GM13977 (cell line): ENCODE measurements at places on chromosomes 3 and 15.

GRCh38 chr3:118269537-118270125 lies 765.0 kb downstream of the IGSF11 start:
- no peak for DNase-seq

GRCh38 chr3:30113906-30114305 lies 492.5 kb upstream of the TGFBR2 start:
- no peak for DNase-seq

DNA sequence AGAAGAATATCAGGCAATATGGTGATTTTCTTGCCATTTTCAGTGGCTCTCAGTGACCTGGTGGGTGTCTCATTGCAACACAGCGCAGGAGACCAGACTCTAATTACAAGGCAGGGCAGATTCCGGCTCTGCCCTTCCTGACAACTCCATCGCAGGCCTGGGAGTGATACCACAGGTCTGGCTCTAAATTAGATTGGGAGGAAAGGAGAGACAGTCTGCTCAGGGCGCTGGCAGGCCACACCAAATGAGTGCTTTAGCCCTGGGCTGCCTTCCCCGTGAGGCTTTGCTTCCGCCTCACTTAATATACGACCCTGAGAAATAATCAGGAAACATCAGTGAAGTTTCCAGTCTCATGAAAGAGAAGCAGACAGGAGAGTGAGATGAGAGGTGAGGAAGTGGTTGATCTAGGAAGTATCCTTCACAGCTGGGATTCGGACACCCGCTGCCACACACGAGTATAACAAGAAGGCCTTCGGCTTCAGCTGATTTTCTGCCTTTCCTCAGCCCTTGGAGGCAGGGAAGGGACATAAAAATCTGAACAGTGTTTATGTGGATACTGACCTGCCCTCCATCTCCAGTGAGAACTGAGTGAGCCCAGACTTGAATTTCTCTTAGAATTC lies 73.7 kb upstream of the PROK2 start:
- DNase-seq: no peak

DNA sequence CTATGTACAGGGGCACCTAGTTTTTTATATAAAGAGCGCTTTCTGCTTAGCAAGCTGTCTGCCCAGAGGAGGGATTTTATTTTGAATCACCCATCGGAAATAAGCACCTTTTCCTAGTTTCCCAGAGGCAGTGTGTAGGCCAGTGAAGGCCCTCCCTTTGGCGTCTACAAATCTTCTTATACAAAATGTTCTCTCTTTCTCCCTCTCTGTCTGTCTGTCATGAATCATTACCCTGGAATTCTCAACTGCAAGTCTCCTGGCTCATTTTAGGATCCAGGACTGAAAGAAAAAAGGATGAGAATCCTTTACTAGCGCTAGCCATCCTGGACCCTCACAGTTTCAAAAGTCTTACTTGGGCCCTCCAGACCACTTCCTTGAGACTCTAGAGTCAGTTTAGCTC lies 728.1 kb downstream of the OTOL1 start:
- no peak for DNase-seq

- no peak for DNase-seq
These were observed 130.9 kb downstream of the POLQ start for GRCh38 chr3:121414924-121415323.

DNA sequence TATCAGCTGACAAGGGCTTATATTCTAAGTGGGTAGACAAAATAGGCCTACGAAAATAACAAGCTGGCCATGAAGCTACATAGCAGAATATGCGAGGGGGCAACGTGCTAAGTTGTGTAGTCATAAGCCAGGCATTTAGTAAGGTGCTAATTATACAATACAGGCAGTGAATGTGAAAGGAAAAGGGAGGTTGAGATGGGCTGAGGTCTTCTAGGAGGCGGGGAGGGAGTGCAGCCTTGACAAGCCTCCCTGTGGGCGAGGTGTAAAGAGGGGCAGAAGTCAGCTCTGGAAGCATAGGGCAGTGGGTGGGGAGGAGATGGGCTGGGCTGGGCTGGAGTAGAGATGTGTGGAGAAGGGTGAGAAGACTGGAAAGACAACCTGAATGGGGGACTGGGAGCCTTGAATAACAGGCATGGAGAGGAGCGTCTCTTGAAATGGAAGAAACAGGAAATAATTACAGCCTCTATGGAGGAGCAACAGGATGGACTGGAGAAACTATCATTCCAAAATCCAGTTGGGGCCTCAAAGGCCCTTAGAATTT lies 1.2 kb downstream of the TIGIT start:
- DNase-seq: no peak

DNA sequence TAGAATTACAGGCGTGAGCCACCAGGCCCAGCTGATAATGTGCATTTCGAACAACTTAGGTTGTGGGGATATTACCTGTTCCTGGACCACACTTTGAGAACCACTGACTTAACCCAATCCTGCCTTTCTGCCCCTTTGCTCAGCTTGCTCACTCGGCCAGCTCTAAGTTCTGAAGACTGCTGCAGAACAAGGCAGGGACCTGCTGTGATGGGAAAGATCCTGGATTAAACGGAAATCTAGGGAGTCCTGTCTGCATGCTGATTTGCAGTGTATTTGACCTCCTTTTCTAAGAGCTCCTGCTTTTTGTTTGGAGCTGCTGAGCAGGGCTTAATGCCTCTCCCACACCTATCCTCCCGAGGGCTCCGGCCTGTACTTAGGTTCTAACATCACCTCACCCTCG lies 2.9 kb downstream of the LTK start:
- no peak for DNase-seq

- DNase-seq: no peak
These were observed 112.4 kb downstream of the ABI3BP start for GRCh38 chr3:100880845-100881244.

- no peak for DNase-seq
These were observed 57.0 kb downstream of the ARHGEF26 start for GRCh38 chr3:154178172-154178571.

DNA sequence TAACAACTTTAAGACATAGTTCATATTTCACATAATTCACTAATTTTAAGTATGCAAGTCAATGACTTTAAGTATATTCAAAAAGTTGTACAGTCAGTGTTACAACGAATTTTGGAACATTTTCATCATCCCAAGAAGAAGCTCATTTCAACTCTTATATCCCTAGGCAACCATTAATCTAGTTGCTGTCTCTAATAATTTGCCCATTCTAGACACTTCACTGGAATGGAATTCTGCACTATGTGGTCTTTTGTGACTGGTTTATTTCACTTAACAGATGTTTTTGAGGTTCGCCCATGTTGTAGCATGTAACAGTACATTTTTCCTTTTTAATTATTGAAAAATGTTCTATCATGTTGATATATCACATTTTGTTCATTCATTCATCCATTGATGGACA lies 104.2 kb upstream of the SPRED1 start:
- no peak for DNase-seq

GRCh38 chr3:83946554-83946953 lies 1012.2 kb upstream of the CADM2 start:
- DNase-seq: no peak

DNA sequence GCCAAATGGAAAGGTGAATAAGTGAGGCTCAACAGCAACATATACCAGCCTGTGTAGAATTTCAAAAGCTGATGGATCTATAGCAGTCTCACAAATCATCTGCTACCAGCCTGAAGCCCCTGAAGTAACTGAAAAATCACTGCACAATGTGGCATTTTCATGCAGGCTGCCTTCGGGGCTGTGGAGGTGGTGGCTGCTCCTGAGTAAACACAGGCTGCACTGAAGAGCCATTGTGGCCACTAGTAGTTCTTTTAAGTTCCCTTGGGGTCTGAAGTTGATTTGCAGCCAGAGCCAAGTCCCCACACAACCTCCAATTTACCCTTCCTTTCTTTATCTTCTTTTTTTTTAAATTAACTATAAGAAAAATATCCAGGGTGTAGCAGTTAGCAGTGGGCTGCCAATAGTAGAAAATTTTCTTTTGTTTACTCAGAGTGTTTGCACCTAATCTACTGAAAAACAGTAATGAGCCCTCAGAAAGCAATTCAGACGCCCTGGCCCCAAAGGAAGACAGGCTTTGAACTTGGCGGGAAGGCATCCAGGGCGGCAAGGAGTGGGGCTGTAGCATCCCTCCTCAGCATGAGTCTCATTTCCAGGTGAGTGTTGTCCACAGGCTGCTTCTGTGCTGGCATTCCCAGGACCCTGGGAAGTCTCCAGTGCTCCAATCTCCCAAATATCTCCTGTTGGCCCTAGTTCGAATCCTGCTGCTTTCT lies 13.3 kb upstream of the SUSD5 start:
- no peak for DNase-seq

DNA sequence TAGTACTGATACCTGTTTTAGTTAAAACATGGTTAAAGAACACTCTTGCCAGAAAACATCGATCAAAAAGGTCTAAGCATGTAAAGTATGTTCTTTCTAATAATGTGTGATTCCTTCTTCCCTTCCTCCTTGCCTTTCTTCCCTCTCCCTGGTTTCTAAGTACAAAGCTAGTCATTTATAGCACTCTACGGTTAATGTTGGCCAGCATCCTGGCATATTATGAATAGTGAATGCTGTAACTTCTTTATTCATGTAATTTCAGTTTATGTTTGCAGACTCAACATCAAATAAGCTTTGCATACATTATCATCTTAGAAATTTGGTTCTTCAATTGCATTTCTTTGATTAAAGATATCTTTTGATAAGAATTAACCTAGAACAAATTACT lies 27.1 kb downstream of the P2RY12 start:
- no peak for DNase-seq

- DNase-seq: no peak
These were observed 29.1 kb upstream of the SRP14 start for GRCh38 chr15:40067921-40068624.

DNA sequence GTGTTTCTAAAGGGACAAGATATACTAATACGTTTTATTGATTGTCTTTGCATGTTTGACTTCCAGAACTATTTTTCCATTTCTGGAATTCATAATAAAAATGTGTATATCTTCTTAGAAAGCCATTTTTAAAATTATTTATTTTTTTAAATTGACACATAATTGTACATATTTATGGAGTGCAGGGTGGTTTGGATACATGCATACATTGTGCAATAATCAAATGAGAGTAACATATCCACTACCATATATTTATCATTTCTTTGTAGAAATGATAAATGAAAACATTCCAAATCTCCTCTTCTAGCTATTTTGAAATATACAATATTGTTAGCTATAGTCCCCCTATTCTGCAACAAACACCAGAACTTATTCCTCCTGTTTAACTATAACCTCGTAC lies 156.5 kb upstream of the ABI3BP start:
- DNase-seq: no peak

DNA sequence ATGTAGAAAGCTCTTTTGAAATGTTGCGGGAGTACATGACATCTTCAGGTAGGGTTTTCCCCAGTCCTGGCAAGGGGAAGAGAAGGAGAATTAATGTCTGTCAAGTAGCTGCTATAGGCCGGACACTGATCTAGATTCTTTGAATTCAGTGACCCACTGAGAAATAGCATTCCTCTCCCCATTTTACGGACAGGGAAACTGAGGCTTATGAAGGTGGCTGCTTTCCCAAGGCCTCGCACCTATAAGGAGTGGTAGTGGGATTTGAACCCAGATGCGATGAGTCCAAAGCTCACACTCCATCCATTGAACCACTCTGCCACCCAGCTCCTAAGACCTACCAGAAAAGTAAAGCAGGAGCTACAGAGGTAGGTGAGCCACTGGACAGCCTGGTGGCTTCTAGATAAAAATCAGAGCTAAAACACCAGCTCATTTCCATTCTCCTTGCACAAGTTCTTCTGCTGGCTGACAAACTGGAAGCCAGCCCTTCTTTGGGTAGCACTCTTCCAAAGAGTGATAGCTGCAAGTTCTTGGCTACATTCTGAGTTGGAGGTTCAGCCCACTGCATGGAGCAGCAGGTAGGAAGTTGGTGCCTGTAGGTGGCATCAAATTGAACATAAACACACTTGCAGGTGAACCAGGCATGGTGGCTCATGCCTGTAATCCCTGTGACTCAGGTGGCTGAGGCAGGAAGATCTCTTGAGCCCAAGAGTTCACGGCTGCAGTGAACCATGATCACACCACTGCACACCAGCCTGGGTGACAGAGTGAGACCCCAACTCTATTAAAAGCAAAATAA lies 22.0 kb downstream of the ZNF710 start:
- no peak for DNase-seq

GRCh38 chr3:141234283-141234682 lies 2.7 kb downstream of the PXYLP1 start:
- no peak for DNase-seq

DNA sequence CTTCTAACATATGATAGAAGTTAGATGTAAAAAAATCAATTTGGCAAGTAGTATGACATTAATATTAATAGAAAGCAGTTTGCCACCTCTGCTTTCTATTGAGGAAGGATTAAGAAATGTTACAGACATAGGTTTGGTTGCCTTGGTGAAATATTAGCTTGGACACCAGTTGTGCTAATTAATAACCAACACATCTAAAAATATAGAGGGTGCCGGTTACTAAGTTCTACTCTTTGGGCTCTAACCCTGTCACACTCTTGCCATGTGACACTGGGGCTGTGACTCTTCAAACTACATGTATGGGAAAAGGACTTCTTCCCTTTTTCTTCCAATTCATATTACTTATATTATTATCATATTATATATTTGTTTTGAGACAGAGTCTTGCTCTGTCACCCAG lies 64.4 kb downstream of the TRIM71 start:
- DNase-seq: no peak

- no peak for DNase-seq
These were observed 141.7 kb downstream of the ITPR1 start for GRCh38 chr3:4634894-4635293.
